ENCODE measurements at places on chromosomes 7 and 10. TPM values are rescaled to one million over a fixed set of nuclear protein-coding genes. Genes with fewer than 3 reads are reported as not detected.
A peak's percentile ranks its signal among the peaks of the same experiment; 100 is the strongest.

Gene TAC1
- 2.1 TPM for total RNA-seq

GRCh38 chr7:83072576-83073517 lies 89.8 kb downstream of the PCLO start:
- H3K4me1 ChIP-seq, result no peaks in the 10 kb centered on the region
- no peak for DNase-seq
- H3K4me3 ChIP-seq, result no peak overlapping the region
- no peak overlapping the region for H3K27ac ChIP-seq

Gene KCND2
- total RNA-seq, result not detected

- H3K4me3 ChIP-seq, result no peak overlapping the region
- H3K4me1 ChIP-seq, result no peaks in the 10 kb centered on the region
- DNase-seq, result peak; percentile 39
- H3K27ac ChIP-seq, result no peak overlapping the region
- H3K36me3 ChIP-seq, result no peaks in the 10 kb centered on the region
Observed at GRCh38 chr7:157493776-157494175, 157.0 kb downstream of the DNAJB6 start.

DNA sequence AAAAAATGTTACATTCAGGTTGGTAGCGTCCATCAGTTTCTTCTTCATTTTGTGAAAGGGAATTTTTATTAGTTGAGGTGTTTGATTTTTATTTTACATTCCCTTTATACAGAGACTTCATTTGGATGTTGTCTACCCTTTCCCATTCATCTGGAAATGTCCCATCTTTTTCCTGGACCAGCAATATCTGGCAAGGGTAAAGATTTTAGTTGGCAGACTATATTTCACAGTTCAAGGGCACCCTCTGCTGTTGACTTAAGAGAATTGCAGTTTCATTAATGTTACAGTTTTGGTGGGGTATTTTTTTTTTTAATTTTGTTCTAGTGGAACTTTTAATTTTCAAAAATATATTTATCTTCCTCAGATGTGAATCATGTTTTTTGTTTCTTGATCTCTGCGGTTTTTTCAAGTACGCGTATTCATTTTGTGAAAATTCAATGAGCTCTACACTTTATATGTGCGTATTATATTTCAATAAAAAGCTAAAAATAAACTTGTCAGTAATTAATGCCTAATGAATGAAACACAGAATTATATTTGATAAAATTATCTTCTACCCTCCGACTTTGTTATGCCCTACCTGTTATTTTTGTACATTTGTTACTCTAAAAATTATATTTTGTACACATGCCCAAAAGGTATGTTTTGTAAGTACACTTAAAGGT lies 97.9 kb upstream of the KLF14 start:
- H3K27ac ChIP-seq, result no peak overlapping the region
- H3K4me3 ChIP-seq, result no peak overlapping the region
- no peaks in the 10 kb centered on the region for H3K4me1 ChIP-seq
- no peaks in the 10 kb centered on the region for H3K27me3 ChIP-seq
- H3K36me3 ChIP-seq, result no peaks in the 10 kb centered on the region
- DNase-seq, result no peak

GRCh38 chr10:6409971-6410643 lies 170.0 kb downstream of the PRKCQ start:
- no peaks in the 10 kb centered on the region for H3K27me3 ChIP-seq
- DNase-seq, result peak; percentile 27
- no peaks in the 10 kb centered on the region for H3K4me1 ChIP-seq
- H3K27ac ChIP-seq, result peak overlapping the region; percentile 65
- no peak overlapping the region for H3K4me3 ChIP-seq

- no peaks in the 10 kb centered on the region for H3K4me1 ChIP-seq
- H3K4me3 ChIP-seq, result no peak overlapping the region
- DNase-seq, result no peak
- H3K36me3 ChIP-seq, result no peaks in the 10 kb centered on the region
- H3K27me3 ChIP-seq, result no peaks in the 10 kb centered on the region
Observed at GRCh38 chr7:66430164-66430545, 198.5 kb upstream of the KCTD7 start.

DNA sequence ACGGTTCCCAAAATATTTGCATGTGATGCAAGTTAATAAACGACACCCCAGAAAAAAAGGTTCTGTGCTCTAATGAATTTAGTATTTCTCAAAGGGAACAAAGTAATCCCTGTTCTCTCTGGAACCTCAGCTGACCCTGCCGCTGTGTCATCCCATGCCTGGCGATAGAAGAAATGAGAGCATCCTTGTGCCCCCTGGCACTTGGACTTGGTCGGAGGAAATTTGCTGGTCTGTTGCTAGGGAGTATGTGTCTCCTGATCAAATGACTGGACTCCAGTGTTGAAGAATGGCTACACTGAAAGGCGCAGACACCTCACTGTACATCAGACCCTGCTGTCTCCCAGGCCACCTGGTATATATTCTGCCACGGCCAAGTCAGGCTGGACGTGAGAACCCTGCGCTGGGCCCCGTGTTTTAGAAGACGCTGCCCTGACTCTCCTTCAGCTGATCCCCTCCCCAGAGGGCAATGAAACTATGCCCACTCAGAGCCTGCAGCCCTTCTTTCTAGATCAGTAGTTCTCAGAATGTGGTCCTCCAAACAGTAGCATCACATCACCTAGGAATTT lies 67.2 kb downstream of the THNSL1 start:
- peaks cover 3% of the 10 kb centered on the region for H3K4me1 ChIP-seq
- no peak overlapping the region for H3K27ac ChIP-seq
- H3K4me3 ChIP-seq, result no peak overlapping the region
- no peaks in the 10 kb centered on the region for H3K36me3 ChIP-seq
- no peak for DNase-seq

GRCh38 chr10:74589226-74589673 lies 237.2 kb upstream of the KAT6B start:
- peak overlapping the region; percentile 19 for H3K27ac ChIP-seq
- no peaks in the 10 kb centered on the region for H3K36me3 ChIP-seq
- H3K27me3 ChIP-seq, result no peaks in the 10 kb centered on the region
- H3K4me1 ChIP-seq, result no peaks in the 10 kb centered on the region
- H3K4me3 ChIP-seq, result no peak overlapping the region
- peak; percentile 56 for DNase-seq

- H3K27me3 ChIP-seq, result peaks cover 5% of the 10 kb centered on the region
- H3K27ac ChIP-seq, result no peak overlapping the region
- H3K4me3 ChIP-seq, result peak overlapping the region; percentile 50
- DNase-seq, result no peak
- H3K4me1 ChIP-seq, result no peaks in the 10 kb centered on the region
- H3K36me3 ChIP-seq, result no peaks in the 10 kb centered on the region
Observed at GRCh38 chr10:17453035-17453372, 1.4 kb downstream of the ST8SIA6 start.

DNA sequence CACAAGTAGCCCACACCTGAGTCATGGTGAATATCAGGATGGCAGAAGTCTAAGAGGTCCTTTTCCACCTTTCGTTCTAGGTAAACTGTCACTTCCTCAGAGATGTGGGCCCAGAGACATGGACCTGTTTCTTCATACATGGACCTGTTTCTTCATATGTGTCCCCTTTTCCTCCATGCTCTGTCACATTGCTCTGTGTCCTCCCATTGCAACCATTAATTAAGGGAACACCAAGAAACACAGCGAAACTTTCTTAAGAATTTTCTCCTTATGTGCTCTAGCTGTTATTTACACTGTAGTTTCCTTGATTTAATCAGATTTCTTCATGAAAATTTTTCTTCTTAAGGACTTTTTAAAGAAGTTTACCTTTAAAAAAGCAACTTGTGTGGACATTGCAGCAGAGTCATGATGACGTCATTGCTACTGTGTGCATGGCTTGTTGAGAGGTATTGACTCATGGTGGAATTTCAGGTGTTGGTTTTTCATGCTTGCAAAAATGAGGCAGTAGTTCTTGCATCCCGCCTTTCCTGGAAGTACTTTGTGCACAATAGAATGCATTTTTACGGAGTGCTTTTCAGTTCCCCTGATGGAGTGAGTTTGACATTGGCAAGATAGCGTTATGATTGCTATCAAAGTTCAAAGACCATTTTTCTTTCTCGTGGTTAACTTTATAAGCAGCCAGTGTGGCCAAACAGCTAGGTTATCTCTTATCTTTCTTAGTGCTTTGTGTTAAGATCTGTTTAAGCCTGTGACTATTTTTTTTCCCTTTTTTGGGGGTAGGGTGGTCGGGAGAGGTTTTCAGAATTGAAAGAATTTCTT lies 37.7 kb downstream of the CFAP58 start:
- no peaks in the 10 kb centered on the region for H3K4me1 ChIP-seq
- no peak for DNase-seq
- no peak overlapping the region for H3K27ac ChIP-seq
- H3K36me3 ChIP-seq, result no peaks in the 10 kb centered on the region

DNA sequence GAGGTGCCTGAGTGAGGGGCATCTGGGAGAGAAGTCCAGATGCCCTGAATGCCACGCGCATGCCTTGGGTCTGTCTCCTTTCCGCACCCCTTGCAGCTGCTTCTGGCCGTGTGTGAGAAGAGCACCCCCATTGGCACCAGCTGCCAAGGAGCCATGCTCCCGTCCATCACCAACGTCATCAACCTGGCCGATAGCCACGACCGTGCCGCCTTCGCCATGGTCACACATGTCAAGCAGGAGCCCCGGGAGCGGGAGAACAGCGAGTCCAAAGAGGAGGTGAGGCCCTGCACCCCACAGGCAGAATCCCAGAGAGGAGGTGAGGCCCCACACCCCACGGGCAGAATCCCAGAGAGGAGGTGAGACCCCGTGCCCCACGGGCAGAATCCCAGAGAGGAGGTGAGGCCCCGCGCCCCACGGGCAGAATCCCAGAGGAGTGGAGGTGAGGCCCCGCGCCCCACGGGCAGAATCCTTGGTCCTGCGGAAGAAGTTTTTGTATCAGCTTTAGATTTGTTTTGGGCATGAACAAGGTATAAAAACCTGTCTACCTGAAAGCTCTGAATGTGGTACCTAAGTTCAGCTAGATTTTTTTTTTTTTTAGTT lies 91.8 kb downstream of the TRRAP start:
- peaks cover 100% of the 10 kb centered on the region for H3K36me3 ChIP-seq
- H3K27ac ChIP-seq, result no peak overlapping the region
- no peaks in the 10 kb centered on the region for H3K4me1 ChIP-seq
- H3K4me3 ChIP-seq, result no peak overlapping the region
- no peak for DNase-seq

GRCh38 chr7:1176891-1177373 lies 16.9 kb upstream of the ZFAND2A start:
- H3K36me3 ChIP-seq, result no peaks in the 10 kb centered on the region
- no peak overlapping the region for H3K4me3 ChIP-seq

DNA sequence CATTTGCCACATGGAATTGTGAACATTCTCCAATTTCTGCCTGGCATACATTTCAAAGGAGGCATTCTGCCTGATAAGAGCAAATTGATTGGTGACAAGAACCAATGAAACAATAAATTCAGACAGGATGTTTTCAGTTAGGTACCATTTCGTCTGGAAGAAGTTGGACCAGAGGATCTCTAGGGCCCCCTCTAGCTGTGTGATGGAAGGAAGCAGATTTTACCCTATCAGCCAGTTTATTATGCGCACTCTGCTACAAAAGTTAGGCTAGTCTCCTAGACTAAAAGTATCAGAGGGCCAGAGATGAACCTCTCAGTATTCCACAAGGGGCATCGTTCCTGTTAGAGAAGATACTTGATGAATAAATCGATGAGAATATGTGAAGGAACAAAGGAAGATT lies 118.0 kb downstream of the BUB3 start:
- no peaks in the 10 kb centered on the region for H3K27me3 ChIP-seq
- DNase-seq, result no peak
- no peaks in the 10 kb centered on the region for H3K36me3 ChIP-seq
- no peak overlapping the region for H3K4me3 ChIP-seq
- H3K27ac ChIP-seq, result no peak overlapping the region

Gene ICA1
- 37.0 TPM for total RNA-seq

DNA sequence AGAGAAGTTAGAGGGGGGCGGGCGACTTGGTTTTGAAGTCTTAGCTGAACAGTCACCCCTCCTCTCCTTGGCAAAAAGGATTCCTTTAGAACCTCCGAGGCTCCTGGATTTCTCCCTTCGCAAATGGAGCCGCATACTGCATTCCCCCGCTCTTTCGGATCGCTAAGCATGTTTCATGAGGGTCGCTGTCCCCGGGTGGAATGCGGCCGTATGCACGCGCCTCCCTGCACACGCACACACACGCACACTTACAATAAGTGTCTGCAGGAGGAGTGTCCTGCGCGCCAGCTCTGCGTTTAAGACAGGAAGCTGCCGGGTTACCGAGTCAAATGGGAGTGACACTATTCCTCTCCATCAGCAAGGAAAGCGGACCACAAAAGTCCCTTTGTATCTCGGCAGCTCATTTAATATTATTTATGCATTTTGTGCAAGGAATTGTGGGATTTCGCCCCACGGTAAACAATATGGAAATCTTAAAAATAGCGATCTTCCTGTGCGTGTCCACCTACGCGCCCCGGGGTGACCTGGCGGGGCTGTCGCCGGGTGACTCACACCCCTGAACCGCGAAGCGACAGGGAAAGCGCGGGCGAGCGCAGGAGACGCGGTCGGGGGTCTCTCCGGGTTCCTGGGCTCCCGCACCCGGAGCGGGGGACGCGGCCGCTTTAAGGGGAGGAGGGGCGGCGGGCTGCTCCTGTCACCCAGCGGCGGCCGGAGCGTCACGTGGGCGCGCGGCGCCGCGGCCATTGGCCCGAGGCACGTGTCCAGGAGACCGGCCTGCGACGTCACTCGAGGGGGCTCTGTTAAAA lies 988 bp upstream of the EN2 start:
- peaks cover 39% of the 10 kb centered on the region for H3K4me1 ChIP-seq
- H3K36me3 ChIP-seq, result no peaks in the 10 kb centered on the region
- H3K4me3 ChIP-seq, result peak overlapping the region; percentile 27

DNA sequence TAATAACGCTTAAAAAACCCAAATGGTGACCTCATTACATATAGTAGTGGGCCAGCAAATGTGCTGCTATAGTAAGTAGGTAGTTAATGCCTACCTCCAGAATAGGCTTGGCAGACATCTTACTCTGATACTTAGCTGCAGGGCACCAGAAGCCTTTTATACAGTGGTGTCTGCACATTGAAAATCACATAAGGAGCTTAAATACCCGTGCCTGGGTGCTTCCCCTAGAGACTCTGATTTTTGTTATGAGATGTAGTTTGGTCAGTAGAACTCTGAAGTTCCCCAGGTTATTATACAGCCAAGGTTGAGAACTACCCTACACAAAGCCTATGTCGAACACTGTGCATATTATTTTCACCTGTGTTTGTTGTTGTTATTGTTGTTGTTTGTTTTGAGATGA lies 47.2 kb downstream of the ANKIB1 start:
- no peak overlapping the region for H3K27ac ChIP-seq
- peaks cover 13% of the 10 kb centered on the region for H3K4me1 ChIP-seq
- DNase-seq, result no peak
- H3K36me3 ChIP-seq, result no peaks in the 10 kb centered on the region

DNA sequence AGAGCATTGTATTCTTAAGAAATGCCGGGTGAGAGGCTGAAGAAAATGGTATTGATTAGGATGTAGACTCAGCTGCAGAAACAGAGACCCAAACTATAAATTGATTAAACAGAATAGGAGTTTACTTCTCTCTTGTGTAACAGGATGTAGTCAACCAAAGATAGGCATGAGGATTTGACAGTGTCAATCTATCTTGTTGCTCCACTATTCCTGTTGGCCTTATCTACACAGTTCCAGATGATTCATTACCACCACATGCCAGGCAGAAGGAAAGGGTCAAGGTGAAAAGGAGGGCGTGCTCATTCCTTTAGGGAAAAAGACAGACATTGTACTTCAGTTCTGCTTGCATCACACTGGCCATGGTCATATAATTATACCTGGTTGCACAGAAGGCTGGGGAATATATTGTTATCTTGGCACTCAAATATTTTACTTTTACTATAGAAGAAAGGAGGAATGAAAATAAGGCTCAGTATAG lies 11.9 kb upstream of the DMTF1 start:
- no peak for DNase-seq
- H3K27me3 ChIP-seq, result no peaks in the 10 kb centered on the region
- no peak overlapping the region for H3K4me3 ChIP-seq

- H3K4me3 ChIP-seq, result no peak overlapping the region
- no peaks in the 10 kb centered on the region for H3K4me1 ChIP-seq
- DNase-seq, result no peak
- H3K27me3 ChIP-seq, result no peaks in the 10 kb centered on the region
- H3K27ac ChIP-seq, result no peak overlapping the region
- H3K36me3 ChIP-seq, result no peaks in the 10 kb centered on the region
Observed at GRCh38 chr7:34222722-34223121, 317.4 kb downstream of the BMPER start.

All from Peyer's patch (tissue), 4 donors.